AG09309 (cell line): ENCODE measurements at places on chromosomes 4 and X.

DNA sequence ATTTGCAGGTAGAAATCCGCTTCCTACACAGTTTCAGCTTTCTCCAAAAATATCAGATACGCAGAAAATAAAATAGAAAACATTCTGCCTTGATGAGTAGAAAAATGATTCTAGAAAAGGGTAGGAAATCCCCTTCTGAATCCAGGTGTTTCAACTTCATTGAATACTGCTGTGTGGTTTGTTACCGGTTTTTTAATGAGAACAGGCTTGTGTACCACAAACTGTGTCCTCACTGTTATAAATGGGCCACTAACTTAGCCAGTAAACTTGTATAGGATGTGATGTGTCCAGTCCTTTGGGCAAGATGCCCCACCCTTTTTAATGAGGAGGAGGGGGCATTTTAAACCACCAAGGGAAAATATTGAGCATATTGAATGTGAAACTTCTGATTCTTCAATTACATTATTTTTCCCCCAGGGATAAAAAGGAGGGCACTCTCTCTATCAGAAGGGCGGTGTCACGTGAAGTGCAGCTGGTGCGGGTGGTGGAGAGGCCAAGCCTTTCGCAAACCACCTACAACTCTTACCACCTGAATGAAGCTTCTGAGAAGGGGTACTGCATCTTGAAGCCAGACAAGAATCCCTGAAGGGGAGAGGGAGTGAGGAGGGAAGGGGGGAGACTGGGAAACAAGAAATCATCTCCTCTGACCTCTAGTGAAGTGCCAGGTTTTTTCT lies 4.5 kb downstream of the CXXC4 start:
- DNase-seq, result no peak

DNA sequence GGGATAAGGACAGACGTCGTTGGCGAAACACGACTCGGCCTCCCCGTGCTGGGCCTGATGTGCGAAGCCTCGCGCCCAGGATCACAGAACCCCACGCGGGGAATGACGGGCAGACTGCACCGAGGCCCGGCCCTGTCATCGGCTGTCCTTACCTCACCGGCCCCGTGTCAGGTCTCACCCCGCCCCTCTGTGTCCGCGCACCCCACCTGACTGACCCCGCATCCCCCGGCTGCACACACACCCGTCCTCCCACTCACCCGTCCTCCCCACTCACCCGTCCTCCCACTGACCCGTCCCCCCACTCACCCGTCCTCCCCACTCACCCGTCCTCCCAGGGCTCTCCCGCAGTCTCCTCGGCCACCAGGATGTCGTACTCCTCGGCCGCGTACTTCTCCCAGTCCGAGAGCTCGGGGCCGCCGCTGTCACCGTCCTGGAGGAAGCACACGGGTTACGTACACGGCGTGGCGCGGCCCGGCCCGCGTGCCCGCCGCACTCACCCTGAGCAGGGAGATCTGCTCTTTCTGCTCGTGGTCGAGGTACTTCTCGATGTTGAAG lies 19.8 kb upstream of the GTPBP6 start:
- DNase-seq, result no peak

DNA sequence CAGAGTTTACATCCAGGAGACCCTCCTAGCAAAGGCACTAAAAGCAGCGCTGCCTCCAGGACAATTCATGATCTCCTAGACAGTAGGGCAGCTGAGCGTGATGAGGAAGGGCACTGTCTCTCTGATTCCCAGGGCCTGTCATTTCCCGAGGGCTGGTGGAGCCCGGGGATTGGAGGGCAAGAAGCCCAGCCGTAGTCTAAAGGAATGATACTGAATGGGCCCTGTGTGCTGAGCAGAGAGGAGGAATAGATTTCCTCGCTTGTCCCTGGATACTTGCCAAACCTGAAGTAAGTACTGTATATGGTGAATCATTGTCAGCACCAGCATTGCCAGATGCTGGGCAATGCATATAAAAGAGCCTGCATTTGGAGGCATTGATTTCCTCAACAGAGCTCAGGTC lies 88.0 kb upstream of the SLITRK2 start:
- DNase-seq, result no peak

- DNase-seq, result no peak
Observed at GRCh38 chr4:101295691-101296090, 51.6 kb downstream of the PPP3CA start.

DNA sequence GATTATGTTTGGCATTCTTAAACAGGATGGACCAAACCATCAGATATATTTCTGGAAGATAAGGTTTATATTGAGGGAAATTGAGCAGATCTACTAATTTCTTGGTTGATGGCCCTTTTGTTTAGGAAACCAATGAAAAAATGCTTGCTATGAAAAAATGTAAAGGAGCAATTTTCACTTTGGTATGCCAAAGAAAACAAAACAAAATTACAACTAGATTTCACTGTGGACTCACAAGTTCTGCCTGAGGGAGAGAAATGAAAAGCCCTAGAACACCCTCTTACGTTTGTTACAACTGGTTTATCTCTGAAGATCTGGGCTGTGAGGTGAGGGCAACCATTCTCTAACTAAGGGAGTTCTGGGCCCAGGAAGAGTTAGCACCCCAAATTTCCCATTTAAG lies 122.5 kb upstream of the IL15 start:
- DNase-seq, result no peak

DNA sequence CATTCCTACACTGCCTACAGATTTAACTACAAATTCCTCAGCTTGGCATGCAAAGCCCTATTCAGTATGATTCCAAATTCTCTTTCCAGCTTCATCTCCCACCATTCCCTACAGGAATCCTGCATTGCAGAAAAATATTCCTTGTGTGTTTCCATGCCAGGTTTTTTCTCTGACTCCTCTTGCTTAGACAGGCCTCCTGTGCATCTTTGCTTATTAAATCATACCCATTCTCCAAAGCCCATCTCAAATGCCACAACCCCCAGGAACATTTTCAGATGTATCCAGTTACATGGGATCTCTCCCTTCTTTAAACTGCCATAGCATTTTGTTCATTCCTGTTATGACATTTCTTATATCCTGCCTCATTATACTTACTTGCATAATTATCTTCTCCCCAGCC lies 106.4 kb upstream of the GRIA3 start:
- no peak for DNase-seq

DNA sequence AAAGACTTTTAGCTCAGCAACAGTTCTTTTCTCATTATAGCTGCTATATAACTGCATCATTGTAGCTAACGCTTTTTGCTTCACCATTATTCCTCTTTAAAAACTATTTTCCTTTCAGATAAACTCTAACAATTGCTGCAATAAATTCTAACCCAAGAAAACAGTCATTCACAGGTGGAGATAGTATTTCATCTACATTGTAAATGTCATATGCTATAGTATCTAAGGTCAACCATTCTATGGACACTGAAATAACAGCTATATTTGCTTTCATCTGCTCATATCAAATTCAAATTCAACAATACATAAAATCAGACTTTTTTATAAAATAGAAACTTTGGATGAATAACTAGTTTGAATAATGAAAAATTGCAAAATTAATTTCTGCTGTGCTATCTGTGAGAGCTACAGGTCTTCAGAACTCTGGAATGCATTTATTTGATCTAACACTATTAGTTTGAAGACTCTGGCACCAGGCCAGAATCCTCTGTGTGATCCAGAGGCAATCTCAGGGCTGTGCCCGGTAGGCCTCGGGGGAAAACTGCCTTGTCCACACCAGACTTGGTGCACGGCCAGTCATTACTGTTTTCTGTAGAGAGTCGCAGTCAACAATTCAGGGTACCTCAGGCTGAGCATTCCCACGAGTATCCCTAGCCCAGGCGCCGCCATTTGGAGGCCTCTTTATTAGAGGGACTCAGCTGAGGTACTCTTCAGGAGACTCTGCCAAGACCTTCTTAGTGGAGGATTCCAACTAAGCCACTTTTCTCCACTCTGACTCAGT lies 332.4 kb downstream of the SLC7A11 start:
- DNase-seq, result no peak

GRCh38 chrX:150085881-150086280 lies 147.6 kb upstream of the EOLA2 start:
- no peak for DNase-seq

DNA sequence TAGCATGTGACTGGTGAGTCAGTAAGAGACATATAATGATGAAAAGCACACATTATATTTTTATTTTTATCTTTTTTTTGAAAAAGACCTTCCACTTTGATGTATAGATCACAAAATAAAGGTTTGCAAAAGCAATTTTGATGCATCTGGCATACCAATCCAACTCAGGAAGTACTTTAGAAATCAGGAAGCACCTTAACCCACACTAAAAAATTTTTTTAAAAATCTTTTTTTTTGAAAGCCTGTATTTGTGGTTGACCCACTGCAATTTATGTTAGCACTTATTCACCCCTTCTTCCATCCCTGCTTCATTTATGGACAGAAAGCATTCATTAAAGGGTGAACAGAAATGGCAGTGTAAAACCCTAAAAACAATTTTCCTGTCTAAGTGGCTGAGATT lies 16.6 kb downstream of the TMEM255A start:
- DNase-seq, result no peak

DNA sequence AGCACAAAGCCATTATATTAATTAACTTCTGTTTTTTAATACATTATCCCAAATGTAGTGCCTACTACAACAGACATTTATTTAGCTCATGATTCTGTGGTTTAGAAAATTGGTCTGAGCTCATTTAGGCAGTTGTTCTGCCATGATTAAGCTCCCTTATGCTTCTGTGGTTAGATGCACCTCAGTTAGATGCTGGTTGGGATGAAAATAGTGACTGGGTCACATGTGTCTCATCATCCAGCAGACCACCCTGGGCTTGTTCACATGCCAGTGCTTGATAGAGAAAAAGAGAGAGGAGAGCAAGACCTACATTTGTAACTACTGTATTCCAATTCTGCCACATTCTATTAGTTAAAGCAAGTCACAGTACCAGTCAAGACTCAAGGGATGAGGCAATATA lies 376.4 kb upstream of the GNPDA2 start:
- DNase-seq, result no peak

- no peak for DNase-seq
Observed at GRCh38 chrX:40415675-40416074, 165.1 kb upstream of the ATP6AP2 start.

DNA sequence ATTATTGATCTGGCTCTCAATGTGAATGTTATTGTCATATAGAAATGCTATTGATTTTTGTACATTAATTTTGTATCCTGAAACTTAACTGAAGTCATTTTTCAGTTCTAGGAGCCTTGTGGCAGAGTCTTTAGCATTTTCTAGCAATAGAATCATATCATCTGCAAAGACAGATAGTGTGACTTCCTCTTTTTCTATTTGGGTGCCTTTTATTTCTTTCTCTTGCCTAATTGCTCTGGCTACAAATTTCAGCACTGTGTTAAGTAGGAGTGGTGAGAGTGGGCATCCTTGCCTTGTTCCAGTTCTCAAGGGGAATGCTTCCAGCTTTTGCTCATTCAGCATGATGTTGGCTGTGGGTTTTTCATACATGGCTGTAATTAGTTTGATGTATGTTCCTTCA lies 102.7 kb downstream of the SH3BGRL start:
- no peak for DNase-seq

DNA sequence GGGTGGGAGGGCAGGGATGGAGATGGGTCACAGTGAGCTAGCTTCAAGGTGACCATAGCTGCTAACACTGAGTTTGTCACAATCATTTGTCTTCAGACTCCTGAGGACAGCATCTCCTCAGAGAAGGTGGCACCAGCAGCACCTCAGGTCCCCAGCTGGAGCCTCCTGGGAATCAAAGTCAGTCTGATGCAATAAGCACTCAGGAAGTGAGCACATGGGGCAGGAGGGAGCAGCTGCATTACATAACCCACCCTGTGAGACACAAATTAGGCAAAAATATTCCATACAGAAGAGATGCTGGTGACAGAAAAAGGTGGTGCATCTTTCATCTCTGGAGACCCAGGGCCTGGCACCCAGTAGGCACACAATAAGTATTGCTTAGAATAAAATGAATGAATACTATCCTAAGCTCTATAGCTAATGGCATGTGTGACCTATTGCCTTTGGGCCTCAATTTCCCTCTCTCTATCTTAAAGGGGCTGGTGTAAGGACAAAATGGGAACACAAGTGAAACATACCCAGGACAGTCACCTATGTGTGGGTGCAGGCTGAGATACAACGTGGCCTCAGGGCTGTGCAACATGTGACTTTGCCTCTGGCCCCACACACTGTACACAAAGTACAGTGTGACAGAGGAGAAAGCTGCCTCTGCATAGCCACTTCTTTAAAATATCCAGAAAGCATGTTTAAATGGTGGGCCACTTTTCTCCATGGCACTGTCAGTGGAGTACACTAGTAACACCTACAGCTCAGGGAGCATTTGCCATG lies 37.1 kb downstream of the SLC39A8 start:
- no peak for DNase-seq

DNA sequence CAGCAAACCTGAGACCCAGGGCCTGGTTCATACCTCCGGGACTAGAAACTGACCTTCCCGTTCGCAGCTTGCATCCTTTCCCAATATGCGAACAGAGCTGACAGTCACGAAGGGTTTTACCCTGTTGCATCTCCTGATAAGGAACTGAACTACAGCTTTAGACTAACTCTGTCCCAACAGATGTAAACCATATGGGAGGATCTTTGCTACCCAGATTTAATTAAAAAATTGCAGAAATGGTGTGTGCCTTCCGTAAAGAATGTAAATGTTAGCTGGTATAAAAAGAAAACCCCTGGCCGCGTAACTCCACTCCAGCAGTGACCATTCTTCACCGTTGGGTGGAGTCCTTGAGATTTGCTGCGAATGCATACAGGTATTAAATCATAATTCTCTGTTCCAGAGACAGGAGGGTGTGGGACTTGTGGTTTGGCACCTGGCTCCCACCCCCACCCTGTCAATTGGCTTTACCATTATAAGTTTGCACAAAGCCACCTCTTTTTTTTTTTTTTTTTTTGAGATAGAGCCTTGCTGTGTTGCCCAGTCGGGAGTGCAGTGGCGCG lies 40.6 kb upstream of the SORCS2 start:
- no peak for DNase-seq

GRCh38 chr4:83599183-83599582 lies 63.3 kb downstream of the GPAT3 start:
- no peak for DNase-seq

- no peak for DNase-seq
Observed at GRCh38 chr4:6236816-6237390, 32.7 kb upstream of the WFS1 start.
